IMR-90 (cell line): ENCODE measurements at places on chromosomes 7 and 10. TPM values are rescaled to one million over a fixed set of nuclear protein-coding genes. Genes with fewer than 3 reads are reported as not detected.

- no peaks in the 10 kb centered on the region for H3K27me3 ChIP-seq
- DNase-seq, result no peak
- H3K4me1 ChIP-seq, result peaks cover 11% of the 10 kb centered on the region
Measured at GRCh38 chr10:31914370-31914769, 14.3 kb downstream of the ARHGAP12 start.

Gene CCDC126
- 4.1 TPM in 2 replicates for polyA plus RNA-seq

- no peak overlapping the region for H3K27ac ChIP-seq
- H3K4me1 ChIP-seq, result no peaks in the 10 kb centered on the region
- no peak overlapping the region for H3K4me3 ChIP-seq
- H3K27me3 ChIP-seq, result peaks cover 26% of the 10 kb centered on the region
- H3K36me3 ChIP-seq, result no peaks in the 10 kb centered on the region
Measured at GRCh38 chr10:114328874-114329273, 75.4 kb downstream of the AFAP1L2 start.

DNA sequence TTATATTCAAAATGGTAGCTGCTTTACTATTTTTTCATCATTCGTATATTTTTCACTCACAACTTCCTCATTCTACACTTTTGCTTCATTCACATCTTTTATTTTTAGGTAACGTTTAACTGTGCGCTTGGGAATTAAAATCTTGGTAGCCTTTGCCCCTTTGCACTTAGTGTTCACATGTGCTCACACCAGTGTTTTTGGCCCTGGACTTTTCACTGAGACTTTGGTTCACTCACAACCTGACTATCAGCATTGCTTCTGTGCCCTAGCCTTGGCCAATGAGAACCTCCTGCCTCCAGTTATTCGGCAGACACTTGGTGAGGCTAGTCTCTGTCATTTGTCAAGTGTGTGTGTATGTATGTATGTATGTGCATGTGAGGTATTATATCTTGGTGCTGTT lies 596.9 kb downstream of the SORCS1 start:
- DNase-seq, result no peak
- H3K27me3 ChIP-seq, result no peaks in the 10 kb centered on the region

Gene FEZF1
- polyA plus RNA-seq, result not detected in 2 replicates

- no peaks in the 10 kb centered on the region for H3K4me1 ChIP-seq
- H3K27ac ChIP-seq, result no peak overlapping the region
- no peaks in the 10 kb centered on the region for H3K36me3 ChIP-seq
- DNase-seq, result peak; percentile 26
Measured at GRCh38 chr10:11003679-11004078, 14.0 kb upstream of the CELF2 start.

DNA sequence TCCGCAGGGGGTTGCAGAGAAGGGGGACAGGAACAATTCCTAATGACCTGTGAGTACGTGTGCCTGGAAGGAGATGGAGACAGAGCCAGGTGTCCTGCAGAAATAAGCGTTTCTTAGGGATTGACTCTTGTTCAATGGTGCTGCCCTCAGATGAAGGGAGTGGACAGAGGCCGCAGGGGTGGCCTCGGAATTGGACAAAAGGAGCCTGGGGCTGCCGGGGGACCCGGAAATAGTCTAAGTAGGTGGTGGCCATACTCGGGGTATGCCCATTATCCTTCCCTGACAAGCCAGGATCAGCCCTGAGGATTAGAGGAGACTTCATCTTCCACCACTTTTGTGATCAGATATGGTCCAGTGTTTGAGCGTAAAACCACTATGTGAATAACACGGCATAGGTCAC lies 39.2 kb downstream of the ELFN1 start:
- H3K36me3 ChIP-seq, result no peaks in the 10 kb centered on the region
- DNase-seq, result no peak
- no peak overlapping the region for H3K27ac ChIP-seq
- no peaks in the 10 kb centered on the region for H3K4me1 ChIP-seq
- H3K27me3 ChIP-seq, result peaks cover 1% of the 10 kb centered on the region; the same call in 1 of the 2 replicates

DNA sequence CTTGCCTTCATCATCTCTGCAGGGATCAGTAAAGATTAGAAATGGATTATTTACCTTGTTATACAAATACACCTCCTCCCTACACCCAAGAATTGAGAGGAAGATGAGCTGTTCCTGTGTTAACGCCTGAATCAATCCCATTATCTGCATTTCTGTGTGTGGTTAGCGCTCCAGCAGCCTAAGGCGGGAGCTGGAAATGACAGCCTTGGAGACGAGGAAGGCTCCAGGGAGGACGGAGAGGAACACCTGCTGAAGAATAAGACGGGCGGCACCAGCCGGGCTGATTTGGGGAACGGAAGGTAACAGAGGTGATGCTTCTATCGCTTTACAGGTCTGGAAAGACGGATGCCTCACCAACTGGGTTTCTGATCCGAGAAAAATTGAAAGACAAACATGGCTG lies 34.2 kb upstream of the DDC start:
- no peak overlapping the region for H3K4me3 ChIP-seq
- H3K27me3 ChIP-seq, result no peaks in the 10 kb centered on the region
- peaks cover 29% of the 10 kb centered on the region for H3K36me3 ChIP-seq
- no peaks in the 10 kb centered on the region for H3K4me1 ChIP-seq
- DNase-seq, result no peak

- peaks cover 4% of the 10 kb centered on the region for H3K36me3 ChIP-seq
- H3K4me3 ChIP-seq, result no peak overlapping the region
- no peaks in the 10 kb centered on the region for H3K27me3 ChIP-seq
- peaks cover 15% of the 10 kb centered on the region for H3K4me1 ChIP-seq
- no peak overlapping the region for H3K27ac ChIP-seq
Measured at GRCh38 chr7:92737706-92738105, 98.7 kb downstream of the CDK6 start.

- DNase-seq, result no peak
- no peak overlapping the region for H3K27ac ChIP-seq
- no peak overlapping the region for H3K4me3 ChIP-seq
Measured at GRCh38 chr10:5453749-5454489, 41.6 kb downstream of the NET1 start.

Gene CALML3
- not detected in 2 replicates for polyA plus RNA-seq

DNA sequence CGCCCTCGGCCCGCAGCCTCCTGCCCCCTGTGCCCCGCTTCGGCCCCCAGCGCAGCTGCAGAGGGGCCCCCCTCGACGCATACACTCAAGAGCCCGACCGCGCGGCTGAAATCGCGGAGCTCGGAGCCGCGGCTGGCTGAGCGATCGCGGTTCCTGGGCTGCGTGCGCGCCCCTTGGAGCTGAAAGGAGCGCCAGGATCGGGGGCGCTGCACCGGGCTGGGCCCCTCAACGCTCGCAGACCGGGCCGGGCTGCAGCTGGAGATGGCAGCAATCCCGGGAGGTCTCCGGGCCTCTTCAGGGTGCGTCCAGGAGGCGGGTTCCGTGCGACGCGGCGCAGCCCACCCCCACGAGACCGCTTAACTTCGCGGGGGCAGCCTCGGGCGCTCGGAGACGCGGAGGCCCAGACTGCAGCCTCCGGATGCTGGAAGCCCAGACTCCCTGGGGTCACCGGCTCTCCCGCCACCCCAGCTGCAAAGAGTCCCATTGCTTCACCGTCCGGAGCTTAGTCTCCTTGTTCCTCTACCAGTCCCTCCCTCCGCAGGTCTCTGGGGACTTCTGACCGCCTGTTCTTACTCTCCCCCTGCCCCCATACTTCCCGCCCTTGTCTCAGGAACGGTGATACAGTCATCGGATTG lies 73.0 kb upstream of the LRRC4 start:
- H3K36me3 ChIP-seq, result no peaks in the 10 kb centered on the region
- no peak overlapping the region for H3K27ac ChIP-seq
- peaks cover 45% of the 10 kb centered on the region for H3K27me3 ChIP-seq
- peak overlapping the region; percentile 34 for H3K4me3 ChIP-seq

Gene EEPD1
- polyA plus RNA-seq, result 13.9 and 15.2 TPM in 2 replicates

Gene SLC26A3
- polyA plus RNA-seq, result not detected in 2 replicates

GRCh38 chr10:25689346-25690100 lies 244.5 kb upstream of the MYO3A start:
- no peaks in the 10 kb centered on the region for H3K27me3 ChIP-seq
- DNase-seq, result no peak
- no peaks in the 10 kb centered on the region for H3K36me3 ChIP-seq
- H3K4me1 ChIP-seq, result no peaks in the 10 kb centered on the region
- no peak overlapping the region for H3K27ac ChIP-seq
- no peak overlapping the region for H3K4me3 ChIP-seq

DNA sequence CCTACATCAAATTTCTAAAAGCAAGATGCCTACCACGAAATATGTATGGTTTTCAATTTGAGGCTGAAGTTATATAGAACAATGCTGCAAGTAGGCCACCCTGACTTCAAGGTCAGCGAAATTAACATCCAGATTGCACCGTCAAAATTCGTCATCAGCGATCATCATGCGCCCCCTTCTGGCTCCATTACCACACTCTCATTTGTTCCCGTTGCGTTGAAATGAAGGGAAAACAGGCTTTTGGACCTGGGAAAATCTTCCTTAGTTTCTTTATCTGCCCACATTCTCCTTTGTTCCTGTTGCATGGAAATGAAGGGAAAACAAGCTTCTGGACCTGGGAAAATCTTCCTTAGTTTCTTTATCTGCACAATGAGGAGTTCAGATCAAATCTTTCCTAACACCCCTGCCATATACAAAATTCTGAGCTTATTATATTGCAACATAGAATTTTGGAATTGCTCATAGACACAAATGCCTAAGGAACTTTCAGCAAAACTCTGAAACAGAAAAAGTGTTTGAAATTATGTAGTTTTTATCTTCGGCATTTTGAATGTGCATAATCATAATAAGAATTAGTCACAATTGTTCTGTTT lies 98.2 kb upstream of the PRKCQ start:
- no peaks in the 10 kb centered on the region for H3K27me3 ChIP-seq
- no peaks in the 10 kb centered on the region for H3K36me3 ChIP-seq

Gene GIMAP4
- polyA plus RNA-seq, result not detected in 2 replicates

Gene TUBB8
- polyA plus RNA-seq, result 0.04 and 0.07 TPM in 2 replicates

- H3K4me3 ChIP-seq, result no peak overlapping the region
- H3K27ac ChIP-seq, result no peak overlapping the region
- H3K27me3 ChIP-seq, result no peaks in the 10 kb centered on the region
- DNase-seq, result no peak
Measured at GRCh38 chr10:122376364-122376961, 2.0 kb downstream of the PLEKHA1 start.

- H3K4me3 ChIP-seq, result peak overlapping the region; percentile 77
- peaks cover 32% of the 10 kb centered on the region for H3K27me3 ChIP-seq
- peaks cover 5% of the 10 kb centered on the region for H3K4me1 ChIP-seq
Measured at GRCh38 chr7:518630-519483, 789 bp downstream of the PDGFA start.

DNA sequence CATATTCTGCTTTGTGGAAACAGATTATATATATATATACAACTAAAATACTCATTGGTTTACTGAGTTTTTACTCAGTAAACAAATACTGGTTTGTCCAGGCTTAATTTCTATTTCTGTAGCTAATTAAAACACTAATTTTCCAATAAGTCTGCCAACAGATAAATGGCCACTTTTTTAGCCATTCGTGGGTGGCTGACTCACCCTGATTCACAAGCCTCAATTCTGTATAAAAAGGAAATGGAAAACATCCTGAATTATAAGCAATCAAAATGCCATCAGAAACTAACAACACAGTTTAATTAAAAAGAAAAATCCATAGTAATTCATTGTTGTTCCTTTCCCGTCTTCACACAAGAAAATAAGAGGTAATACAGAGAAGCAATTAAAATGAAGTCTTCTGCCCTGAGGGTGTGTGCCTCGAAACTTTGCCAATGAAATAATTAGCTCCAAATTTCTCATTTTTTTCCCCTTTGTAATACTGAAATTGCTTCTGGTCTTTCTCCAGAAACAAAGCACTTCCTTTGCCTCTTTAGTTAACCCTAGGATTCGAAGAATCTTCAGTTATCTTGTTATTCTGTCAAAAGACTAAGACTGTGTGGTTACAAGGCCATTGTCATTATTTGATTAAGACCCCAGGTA lies 118.7 kb upstream of the PTN start:
- no peak overlapping the region for H3K27ac ChIP-seq
- H3K4me1 ChIP-seq, result peaks cover 3% of the 10 kb centered on the region; the same call in 1 of the 2 replicates
- no peak overlapping the region for H3K4me3 ChIP-seq
- no peaks in the 10 kb centered on the region for H3K27me3 ChIP-seq

DNA sequence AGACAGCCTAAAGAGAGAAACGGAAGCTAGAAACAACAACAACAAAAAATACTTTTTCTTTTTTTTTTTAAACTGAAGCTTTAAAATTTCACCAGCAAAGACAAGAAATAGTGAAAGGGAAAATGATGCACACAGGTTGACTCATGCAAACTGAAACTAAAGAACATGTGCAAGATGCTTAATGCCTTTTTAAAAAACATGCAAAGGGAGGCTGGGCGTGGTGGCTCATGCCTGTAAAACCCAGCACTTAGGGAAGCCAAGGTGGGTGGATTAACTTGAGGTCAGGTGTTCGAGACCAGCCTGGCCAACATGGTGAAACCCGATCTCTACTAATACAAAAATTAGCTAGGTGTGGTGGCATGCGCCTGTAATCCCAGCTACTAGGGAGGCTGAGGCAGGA lies 15.1 kb upstream of the CUBN start:
- no peak overlapping the region for H3K27ac ChIP-seq
- peaks cover 8% of the 10 kb centered on the region for H3K4me1 ChIP-seq
- H3K27me3 ChIP-seq, result no peaks in the 10 kb centered on the region
- no peak overlapping the region for H3K4me3 ChIP-seq
- peak; percentile 55 for DNase-seq

Gene PLEKHS1
- not detected in 2 replicates for polyA plus RNA-seq

GRCh38 chr7:98774884-98775283 lies 94.9 kb downstream of the TMEM130 start:
- no peaks in the 10 kb centered on the region for H3K27me3 ChIP-seq
- H3K4me3 ChIP-seq, result no peak overlapping the region
- DNase-seq, result no peak
- peaks cover 5% of the 10 kb centered on the region; the same call in 1 of the 2 replicates for H3K4me1 ChIP-seq

Gene MMD2
- not detected in 2 replicates for polyA plus RNA-seq

DNA sequence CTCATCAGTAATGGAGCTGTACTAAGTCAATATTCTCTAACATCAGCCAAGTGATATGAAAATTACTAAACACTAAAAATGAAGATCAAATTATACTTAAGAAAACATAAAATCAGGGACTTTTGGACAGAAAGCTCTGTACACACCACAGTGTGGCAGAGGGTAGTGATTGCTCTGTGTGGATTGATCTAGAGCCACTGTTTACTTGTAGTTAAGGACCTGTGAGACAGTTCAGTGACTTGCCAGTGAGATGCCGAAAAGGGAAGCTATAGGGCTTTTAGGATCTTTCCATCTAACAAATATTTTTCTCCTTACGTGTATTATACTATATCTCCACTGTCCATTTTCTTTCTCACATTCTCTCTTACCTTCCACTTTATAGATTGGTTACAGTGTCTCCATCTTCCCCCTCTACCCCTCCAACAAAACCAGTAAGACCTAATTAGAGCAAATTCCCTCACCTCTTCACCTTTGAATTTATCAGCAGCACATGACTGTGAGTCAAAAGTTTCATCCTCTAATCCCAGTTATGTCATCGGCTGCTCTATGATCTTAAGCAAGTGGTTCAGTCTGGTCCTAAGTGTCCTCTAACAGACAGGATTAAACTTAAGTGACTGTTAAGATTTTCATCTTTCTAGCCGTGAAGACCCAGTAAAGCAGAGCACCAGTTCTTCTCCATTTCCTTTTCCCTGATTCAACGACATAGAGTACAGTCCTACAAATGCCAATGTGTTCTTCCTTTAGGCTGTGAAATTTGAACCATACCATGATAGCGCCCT lies 6.9 kb downstream of the PIK3CG start:
- H3K27ac ChIP-seq, result no peak overlapping the region
- no peak overlapping the region for H3K4me3 ChIP-seq
- H3K27me3 ChIP-seq, result no peaks in the 10 kb centered on the region
- no peak for DNase-seq
- H3K36me3 ChIP-seq, result no peaks in the 10 kb centered on the region

Gene TMEM225B
- 0.27 and 0.32 TPM in 2 replicates for polyA plus RNA-seq

GRCh38 chr10:127302343-127302742 lies 106.0 kb upstream of the INSYN2A start:
- H3K4me3 ChIP-seq, result no peak overlapping the region
- H3K27ac ChIP-seq, result no peak overlapping the region
- H3K27me3 ChIP-seq, result no peaks in the 10 kb centered on the region
- H3K36me3 ChIP-seq, result peaks cover 1% of the 10 kb centered on the region
- no peak for DNase-seq

Gene ASB10
- not detected in 2 replicates for polyA plus RNA-seq
